Vagina (tissue), 2 donors: ENCODE measurements at places on chromosomes 12 and 14. TPM values are rescaled to one million over a fixed set of nuclear protein-coding genes. Genes with fewer than 3 reads are reported as not detected.

- H3K27me3 ChIP-seq, result no peaks in the 10 kb centered on the region
- no peak overlapping the region for H3K27ac ChIP-seq
- H3K4me1 ChIP-seq, result no peaks in the 10 kb centered on the region
- H3K4me3 ChIP-seq, result no peak overlapping the region
- H3K36me3 ChIP-seq, result no peaks in the 10 kb centered on the region
- DNase-seq, result no peak
These were observed 55.1 kb downstream of the TTC6 start for GRCh38 chr14:37650356-37651037.

DNA sequence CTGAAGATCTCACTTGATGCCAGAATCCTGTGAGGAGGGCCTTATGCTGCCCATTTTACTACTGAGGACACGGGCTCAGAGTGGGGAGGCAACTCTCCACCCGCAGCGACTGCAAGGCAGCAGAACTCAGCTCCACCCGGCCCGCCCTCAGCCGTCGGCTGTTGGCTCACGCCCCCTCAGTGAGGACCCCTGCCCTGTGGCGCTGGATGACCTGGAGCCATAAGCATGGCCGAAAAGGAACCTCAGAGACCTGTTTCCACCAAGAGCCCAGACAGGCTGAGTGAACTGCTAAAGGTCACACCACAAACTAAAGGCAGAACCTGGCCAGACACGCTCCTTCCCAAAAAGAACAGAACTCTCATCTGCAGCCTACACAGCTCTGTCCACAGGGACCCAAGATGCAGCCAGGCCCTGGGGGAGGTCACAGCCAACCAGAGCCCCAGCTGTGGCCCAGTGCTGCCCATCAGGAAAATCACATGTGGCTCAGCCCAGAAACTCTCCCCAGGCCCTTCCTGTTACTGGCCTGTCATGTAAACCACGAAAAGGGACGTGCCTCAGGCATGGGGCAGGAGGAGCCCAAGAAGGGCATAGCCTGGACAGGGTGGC lies 32.8 kb downstream of the CCNK start:
- H3K4me3 ChIP-seq, result no peak overlapping the region
- no peaks in the 10 kb centered on the region for H3K36me3 ChIP-seq
- peaks cover 21% of the 10 kb centered on the region for H3K4me1 ChIP-seq
- H3K27ac ChIP-seq, result no peak overlapping the region
- H3K27me3 ChIP-seq, result no peaks in the 10 kb centered on the region
- no peak for DNase-seq

DNA sequence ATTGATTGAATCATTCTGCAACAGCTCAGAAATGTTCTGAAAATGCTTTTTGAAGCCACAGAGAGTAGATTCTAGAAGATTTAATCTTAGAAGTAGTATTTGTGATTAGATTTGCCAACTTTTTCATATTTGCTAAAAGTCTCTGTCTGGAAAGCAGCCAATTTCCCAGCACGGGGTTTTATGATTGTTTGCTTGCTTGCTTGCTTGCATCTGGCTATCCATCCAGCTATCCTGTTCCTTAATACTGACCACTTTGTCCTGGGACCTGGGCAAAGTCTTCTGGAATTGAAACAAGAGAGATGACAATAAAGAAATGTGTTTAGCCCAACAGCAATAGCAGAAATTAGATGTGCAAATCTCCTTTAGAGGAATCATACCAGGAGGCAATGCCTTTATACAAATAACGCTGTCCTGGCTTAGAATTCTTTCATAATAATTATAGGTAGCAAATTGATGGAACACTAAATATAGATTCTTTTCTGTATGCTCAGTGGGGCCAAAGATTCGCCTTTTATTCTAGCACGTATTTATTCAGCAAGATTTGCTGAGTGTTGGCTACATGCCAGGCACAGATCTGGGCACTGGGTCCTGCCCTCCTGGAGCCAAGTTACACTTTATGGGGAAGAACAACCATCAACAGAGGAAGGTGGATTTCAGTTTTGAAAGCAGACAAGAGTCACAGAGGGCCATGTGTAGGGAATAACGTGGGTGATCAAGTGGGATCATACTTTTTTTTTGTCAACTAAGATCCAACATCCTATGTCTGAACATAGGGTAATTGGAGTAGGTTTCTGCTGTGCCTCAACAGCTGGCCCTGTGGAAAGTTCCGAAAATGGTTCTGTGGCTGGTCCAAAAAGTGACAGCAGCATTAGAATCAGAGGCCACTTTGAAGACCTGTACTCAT lies 25.3 kb downstream of the MYBPC1 start:
- H3K4me1 ChIP-seq, result peaks cover 7% of the 10 kb centered on the region
- no peaks in the 10 kb centered on the region for H3K27me3 ChIP-seq
- no peak for DNase-seq
- no peak overlapping the region for H3K27ac ChIP-seq
- H3K36me3 ChIP-seq, result no peaks in the 10 kb centered on the region

Gene SSPN
- total RNA-seq, result 44.7 TPM

GRCh38 chr14:83706231-83706954 lies 1823.6 kb upstream of the FLRT2 start:
- H3K4me3 ChIP-seq, result no peak overlapping the region
- no peaks in the 10 kb centered on the region for H3K36me3 ChIP-seq
- no peaks in the 10 kb centered on the region for H3K4me1 ChIP-seq

GRCh38 chr14:86858031-86858430 lies 1135.0 kb downstream of the GALC start:
- H3K27me3 ChIP-seq, result no peaks in the 10 kb centered on the region
- H3K36me3 ChIP-seq, result no peaks in the 10 kb centered on the region
- H3K27ac ChIP-seq, result no peak overlapping the region
- no peaks in the 10 kb centered on the region for H3K4me1 ChIP-seq
- H3K4me3 ChIP-seq, result no peak overlapping the region

GRCh38 chr14:89190765-89191513 lies 226.1 kb downstream of the FOXN3 start:
- no peak overlapping the region for H3K27ac ChIP-seq
- H3K4me1 ChIP-seq, result peaks cover 17% of the 10 kb centered on the region
- H3K36me3 ChIP-seq, result no peaks in the 10 kb centered on the region
- no peak overlapping the region for H3K4me3 ChIP-seq
- no peaks in the 10 kb centered on the region for H3K27me3 ChIP-seq

Gene CCDC59
- 42.2 TPM for total RNA-seq

Gene ALG10
- total RNA-seq, result 6.1 TPM
